ENCODE measurements at places on chromosomes 4 and X.
A peak's percentile ranks its signal among the peaks of the same experiment; 100 is the strongest.

DNA sequence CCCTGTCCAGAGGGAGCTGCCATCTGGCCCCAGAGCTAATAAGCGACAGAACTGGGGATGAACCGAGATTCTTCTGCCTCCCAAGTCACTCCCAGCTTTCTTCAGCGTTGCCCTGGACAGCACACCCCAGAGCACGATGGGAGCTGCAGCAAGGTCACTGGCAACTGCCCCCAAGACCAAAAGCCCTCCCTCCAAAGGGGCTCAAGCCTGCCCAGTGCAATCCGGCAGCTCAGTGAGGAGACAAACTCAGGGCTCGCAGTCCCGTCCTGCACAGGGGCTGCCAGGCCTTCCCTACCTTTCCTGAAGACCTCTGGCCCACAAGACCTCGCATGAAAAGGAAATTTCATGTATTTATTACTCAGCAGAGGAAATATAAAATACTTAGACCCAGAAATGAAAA lies 174.8 kb downstream of the BCOR start:
- DNase-seq = no peak

DNA sequence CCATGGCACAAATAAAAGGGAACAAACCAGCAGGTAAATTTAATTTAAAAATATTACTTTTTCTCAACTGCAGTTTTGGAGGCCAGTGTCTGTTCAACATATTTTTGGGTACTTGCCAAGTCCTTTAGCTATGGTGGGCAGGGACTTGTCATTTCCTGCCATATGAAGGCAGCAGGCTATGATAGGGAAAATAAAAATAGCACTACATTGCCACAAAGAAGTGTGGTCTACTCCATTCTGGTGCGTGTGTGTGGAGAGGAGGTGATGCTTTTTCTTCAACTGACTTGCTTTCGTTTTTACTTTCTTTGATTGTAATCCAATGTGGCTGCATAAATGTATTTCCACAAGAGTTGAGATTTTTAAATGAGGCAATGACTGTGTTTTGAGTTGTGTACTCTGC lies 17.2 kb downstream of the GPR174 start:
- no peak for DNase-seq

- no peak for DNase-seq
Measured at GRCh38 chr4:36046026-36046425, 198.3 kb downstream of the ARAP2 start.

DNA sequence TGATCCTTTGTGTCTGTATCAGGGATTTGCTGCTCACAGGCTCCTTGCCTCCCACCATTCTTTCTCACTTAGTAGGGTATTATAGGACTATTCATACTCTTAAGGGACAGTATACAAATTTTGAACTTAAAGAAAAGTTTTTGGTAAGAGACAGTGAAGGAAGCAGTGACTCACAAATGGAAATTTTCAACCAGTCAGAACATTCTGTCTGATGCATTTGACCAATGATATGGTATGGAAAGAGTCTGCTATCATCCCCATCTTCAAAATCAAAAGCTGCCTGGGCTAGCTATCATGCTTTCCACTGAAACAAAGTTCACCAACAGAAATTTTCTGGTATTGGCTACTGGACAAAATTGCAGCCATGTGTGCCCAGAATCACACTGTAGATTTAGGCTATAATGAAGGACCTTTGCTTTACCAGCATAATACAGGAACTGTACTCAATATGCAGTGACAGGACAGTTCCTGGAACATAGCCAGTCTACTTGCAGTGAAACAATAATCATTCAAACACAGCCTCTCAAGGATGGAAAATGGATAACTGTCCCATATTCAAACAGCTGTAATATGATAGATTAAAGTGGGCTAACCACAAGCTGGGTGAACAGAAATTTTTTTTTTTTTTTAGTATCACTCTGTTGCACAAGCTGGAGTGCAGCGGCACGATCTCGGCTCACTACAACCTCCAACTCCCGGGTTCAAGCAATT lies 109.0 kb upstream of the ACSL4 start:
- no peak for DNase-seq

DNA sequence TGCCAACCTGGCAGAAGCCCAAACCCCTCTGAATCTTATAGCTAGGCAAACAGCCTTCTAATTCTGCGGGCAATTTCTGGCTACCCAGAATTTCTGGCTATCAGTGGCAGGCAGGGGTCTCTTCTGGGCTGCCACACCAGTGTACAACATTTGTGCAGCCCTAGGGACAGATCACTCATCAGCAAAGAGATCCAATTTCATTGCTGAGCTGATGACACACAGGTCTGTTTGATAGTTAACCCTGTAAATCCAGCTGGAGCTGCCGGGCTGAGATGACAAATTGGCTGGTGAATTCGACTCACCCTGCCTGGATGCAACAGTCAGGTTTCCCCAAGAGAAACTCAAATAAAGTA lies 2.4 kb downstream of the MID1 start:
- DNase-seq = peak; percentile 41

- DNase-seq = no peak
Measured at GRCh38 chrX:1393871-1394615, 2.1 kb upstream of the SLC25A6 start.

DNA sequence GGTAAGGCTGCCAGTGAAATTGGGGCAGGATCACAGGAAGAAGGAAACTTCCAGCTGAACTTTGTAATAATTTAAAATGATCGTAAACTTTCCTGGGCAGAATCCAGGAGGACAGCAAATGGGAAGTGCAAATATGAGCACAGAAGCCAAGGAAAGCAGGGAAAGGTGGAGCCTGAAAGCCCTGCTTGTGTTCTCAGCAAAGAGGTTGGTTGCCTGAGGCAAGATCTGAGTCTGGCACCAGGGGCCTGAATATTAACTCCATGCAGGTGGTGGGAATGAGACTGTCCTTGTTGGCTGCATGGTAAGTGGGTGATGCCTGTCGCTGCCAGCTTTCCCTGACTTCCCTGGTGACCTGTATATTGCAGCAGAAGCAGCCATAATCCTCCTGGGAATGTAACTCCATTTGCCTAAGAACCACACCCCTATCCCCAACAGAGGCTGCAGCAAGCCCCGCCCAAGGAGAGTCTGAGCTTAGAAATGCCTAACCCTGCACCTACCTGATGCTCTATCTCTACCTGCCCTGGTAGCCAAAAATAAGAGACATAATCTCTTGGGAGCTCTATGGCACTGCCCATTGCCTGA lies 132.0 kb upstream of the HDX start:
- no peak for DNase-seq

DNA sequence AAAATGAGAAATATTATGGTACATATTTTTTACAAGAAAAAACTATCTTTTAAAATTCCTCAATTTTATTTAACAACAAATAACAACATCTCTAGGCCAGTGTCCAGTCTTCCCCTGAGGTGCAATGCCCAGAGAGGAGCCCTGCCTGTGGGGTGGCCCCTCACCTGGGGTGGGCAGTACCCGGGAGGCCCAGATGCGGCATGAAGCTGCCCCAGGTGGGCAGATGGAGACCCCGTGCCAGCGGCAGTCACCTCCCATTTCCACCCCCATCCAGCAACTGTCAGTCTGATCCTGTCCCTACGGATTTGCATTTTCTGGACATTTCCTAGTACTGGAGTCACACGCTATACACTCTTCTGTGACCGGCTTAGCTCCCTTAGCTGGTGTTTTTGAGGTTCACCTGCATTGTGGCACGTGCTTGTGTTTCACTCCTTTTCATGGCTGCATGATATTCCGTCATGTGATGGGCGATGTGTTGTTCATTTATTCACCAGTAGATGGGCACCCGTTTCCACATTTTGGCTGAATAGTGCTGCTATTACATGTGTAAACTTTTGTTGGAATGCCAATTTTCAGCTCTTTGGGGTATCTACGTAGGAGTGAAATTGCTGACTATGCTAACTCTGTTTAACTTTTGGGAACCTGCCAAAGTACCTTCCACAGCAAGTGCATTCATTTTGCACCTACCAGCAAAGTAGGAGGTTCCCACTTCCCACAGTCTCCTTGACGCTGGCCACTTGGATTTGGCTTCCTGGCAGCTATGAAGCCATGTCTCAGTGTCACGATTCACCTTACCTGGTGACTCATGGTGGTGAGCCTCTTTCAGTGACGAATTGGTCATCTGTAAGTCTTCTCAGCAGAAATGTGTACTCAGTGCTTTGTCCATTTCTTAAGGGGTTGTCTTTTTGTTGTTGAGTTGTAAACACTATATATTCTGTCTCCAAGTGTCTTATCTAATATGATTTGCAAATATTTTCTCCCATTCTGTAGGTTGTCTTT lies 11.7 kb upstream of the MAEA start:
- DNase-seq = peak; percentile 63

DNA sequence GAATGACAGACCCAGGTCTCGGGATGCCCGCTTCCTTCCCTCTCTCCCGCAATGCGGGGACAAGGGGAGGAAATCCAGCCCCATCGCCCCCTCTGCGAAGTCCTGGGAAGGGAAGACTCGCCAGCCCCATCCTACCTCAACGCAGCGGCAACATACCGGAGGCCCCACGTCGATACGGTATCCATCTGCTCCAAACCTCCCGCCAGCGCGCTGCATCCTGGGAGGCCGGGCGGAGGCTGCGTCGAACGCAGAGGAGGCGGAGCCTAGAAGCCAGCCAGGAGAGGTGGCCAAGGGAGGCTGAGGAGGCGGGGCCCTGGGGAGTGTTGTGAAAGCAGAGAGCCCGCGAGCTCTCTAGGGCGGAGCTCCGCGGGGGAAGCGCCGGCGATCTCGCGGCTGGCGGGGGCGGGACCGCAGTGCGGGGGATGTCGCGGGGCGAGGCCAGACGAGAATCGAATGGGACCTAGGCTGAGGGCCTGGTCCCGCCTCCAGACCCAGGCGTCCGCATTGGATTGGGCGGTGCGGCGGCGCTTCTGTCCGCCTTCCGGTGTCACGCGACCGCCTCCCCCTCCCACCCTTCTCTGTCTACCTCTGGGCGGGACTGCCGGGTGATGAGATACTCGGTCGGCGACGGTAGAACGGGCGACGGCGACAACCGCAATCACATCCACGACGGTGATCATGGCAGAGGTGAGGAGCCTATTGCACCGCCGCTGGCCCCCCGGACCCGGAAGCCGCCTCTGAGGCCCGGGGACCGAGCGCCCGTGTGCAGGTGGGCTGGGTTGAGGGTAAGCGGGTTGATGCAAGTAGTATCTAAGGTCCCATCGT lies at the start of the genes FANCB and MOSPD2:
TSS of gene FANCB (minus strand) at position 219 of the 825 bp plus-strand sequence. CDS start 7,559 bp downstream, outside the sequence.
TSS of gene MOSPD2 (plus strand) at position 571 of the 825 bp plus-strand sequence. CDS start at position 679, 108 bp downstream.
- peak; percentile 91 for DNase-seq

DNA sequence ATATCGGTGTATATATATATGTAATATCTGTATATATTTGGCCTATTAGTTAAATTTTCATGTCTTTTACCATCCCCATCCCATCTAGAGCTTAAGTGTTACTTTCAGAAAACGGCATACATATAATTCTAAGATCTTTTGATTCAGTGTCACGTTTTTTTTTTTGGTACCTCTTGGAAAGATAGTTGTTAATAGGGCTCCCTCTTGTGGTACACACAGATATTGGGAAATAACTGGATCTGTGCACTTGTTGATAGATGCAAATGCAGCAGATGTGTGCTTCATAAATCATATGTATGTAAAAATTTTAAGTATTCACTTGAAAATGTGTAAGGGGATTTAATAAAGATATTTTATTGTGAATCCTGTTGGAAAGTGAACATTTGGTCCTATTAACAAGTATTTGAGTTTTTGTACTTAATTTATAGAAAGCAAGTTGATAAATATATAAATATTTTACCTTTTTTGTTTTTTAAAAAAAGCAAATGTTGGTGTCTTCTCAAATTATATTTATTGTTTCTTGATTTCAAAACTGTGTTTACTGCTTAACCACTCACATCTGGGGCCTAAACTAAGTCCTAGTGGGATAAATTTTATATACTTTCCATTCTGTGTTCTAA lies 74.7 kb downstream of the PAQR3 start:
- peak; percentile 84 for DNase-seq

DNA sequence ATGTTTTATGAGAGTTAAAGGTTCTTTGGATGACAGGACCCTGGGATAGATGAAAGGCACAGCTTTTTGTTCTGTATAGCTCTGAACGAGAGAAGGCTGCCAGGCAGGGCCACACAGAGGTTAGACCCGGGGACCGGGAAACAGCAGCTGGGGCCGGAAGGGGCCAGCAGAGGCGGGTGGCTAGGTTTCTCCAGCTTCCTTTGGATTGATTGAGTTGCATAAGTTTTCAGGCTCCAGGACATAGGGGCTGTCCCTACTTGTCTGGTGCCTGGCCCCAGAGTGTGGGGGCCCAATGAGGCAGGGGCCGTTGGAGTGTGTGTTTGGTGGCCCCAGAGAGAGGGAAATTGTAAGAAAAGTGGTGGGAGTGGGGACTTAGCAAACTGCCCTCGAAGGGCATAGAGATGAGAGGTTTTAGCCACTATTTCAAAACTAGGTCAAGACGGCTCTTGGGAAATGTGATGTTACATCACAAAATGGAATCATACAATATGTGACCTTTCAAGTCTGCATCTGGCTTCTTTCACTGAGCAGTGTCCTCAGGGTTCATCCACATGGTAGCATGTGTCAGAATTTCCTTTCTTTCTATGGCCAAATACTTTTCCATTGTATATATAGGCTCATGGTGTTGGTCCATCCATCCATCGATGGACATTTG lies 3.7 kb downstream of the ZFP92 start:
- DNase-seq = no peak

DNA sequence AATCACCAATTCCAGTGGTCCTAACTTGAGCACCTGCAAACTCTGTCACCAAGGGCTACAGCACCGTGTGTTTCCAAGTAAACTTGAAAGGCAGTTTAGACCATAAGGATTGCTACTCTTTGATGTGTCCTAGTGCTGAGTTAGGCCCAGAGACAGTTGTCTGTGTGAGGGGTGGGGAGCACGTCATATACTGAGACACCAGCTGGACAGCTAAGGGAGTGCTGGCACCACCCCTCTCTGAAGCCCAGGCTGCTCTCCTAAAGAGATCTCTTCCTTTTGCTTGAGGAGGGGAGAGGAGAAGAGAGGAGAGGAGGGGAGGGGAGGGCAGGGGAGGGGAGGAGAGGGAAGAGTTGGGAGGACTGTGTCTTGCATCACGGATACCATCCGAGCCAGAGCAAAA lies 218.7 kb upstream of the TACR3 start:
- no peak for DNase-seq

DNA sequence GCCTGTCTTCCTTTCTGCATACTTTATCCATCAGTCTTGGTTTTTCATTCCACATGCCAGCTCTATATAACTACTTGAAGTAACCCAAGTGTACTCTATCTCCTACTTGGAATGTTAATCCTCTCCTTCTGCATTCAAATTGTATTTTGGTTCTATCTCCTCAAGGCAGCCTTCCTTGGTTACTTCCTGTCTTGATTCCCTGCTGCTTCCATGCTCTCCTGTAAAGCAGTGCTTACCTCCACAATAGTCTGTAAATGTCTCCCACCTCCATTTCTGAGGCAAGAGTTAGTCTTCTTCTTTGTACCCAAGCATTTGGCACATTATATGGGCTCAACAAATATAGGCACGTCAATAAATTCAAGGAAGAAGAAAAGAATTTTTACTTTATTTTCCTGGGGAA lies 298.4 kb downstream of the ARHGAP24 start:
- no peak for DNase-seq

- peak; percentile 30 for DNase-seq
Measured at GRCh38 chrX:137194164-137194563, 160.4 kb upstream of the GPR101 start.

GRCh38 chrX:22320236-22320873 lies 47.6 kb downstream of the CBLL2 start:
- no peak for DNase-seq

GRCh38 chr4:136012220-136012619 lies 1520.1 kb downstream of the PCDH18 start:
- DNase-seq = no peak
